Stromal cell of bone marrow (primary cell): ENCODE measurements at places on chromosomes 6 and 20.
A peak's percentile ranks its signal among the peaks of the same experiment; 100 is the strongest.

- no peak for DNase-seq
These were observed 207.6 kb downstream of the TBC1D7 start for GRCh38 chr6:13120483-13121482.

DNA sequence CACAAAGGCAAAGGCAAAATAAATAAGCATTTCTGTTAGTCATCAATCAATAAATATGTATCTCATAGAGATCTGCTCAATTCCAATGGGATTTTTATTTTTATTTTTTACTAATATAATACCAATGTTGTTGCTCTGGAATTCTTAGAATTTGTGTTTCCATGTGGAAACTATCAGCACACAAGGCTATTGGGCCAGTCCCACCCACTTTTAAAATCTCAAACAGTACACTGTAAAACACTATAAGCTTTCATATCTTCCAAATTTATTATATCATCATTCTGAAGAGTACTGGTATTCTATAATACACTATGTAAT is 563.8 kb upstream of the MARCKS start:
- DNase-seq: no peak

DNA sequence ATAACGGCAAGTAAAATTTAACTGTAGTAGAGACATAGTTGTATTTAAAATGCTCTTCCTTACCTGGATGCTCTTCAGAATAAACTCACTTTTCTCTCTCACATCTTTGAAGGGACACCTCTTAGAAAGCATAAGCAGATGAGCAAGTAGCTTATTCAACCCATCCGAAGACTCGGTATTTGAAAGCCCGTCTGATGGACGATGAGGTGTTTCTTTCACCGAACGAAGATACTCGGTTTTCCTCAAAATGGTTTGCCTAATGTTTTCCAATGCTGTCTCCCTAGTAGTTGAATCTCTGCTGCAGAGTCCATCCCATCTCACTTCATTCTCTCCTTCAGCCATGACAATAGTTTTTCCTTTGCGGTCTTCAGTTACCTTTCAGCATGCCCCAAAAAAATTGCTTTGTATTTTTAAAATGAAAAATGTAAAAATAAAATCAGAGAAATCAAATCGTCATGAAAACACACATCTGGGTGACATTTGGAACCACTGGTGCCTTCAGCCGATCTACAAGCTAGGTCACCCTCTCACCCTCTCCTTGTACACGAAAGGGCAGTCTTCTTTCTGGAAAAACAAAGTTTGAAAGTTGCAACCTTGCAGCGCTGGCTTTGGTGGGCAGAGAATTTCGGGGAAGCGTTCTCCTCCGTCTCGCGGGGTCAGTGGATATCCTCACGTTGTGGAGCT is 772 bp downstream of the SESN1 start:
- no peak for DNase-seq

DNA sequence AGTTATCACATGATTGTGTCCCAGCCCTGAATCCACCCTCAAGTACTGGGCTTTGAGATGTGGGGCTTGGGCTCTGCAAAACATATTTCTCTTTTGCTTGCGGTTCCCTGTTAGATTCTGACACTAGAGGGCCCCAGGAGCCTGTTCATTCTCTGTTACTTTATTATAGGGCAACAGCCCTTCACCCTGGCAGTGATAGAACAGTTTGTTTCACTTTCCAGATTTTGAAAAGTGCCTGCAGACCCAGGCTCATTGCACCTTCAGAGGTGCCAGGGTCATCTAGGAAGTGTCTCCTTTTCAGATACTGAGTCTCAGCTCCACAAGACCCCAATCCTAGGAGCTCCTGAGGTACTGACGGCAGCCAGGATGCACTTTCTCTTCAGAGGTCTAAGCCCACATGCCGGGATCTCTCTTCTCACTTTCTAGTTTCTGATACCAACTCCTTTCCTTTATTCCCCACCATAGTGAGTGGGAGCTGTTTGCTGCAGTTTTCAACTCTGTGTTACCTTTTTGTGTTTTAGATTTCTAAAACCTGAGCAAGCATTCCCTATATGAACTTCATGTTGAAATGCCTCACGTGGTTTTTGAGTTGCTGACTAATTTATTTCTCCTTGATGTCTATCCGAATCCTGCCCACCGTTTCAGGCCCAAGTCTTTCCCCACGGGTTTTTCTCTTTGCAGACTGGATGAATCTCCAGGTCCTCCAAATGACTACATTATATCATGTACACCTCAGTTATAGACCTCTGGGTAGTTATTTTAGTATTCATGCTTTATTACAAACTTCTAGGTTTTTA is 10.9 kb downstream of the ABT1 start:
- peak; percentile 44 for DNase-seq

- no peak for DNase-seq
These were observed 90.0 kb downstream of the PERP start for GRCh38 chr6:138017166-138017757.

- DNase-seq: no peak
These were observed 6.5 kb downstream of the KCNB1 start for GRCh38 chr20:49476016-49476355.

- no peak for DNase-seq
These were observed 38.5 kb downstream of the PXDC1 start for GRCh38 chr6:3712827-3713665.
